ENCODE measurements at places on chromosomes 4 and X.

DNA sequence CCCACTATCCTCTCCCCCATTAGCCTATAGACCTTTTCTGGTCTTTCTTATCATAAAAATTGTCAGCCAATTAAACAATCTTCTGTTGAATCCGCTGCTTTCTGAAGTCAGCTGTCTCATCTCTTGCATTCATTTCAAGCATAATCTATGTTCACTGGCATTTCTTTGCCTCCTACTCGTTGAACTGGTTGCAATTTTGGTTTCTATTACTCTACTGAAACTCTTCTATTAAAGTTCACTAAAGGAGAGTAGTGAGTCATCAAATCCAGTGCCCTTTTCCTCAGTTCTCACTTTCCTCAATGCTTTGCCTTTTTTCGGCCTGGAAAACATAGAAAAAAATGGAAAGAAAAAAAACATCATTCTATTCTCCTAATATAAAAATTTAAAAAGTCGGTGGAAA is 23.9 kb upstream of the CXCL13 start:
- DNase-seq, result no peak

- no peak for DNase-seq
Observed at GRCh38 chr4:128322986-128323385, 35.4 kb upstream of the PGRMC2 start.

DNA sequence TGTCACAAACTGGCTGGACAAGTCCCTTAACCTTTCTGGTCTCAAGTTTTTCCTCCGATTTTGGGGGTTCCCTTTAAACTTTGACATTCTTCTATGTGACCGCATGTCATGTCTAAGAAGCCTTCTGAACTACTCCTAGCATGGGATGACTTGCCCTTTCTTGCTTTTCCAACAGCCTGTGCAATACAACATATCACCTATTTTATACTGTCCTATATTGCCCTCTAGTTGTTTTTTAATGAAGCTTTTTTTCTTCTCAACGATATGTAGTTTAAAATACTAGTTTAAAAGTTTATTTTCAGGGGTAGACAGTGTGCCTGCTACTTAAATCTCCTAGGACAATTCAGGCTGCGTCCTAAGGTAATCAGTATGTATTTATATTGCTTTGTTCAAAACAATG is 1.0 kb upstream of the IGBP1 start:
- DNase-seq, result no peak

DNA sequence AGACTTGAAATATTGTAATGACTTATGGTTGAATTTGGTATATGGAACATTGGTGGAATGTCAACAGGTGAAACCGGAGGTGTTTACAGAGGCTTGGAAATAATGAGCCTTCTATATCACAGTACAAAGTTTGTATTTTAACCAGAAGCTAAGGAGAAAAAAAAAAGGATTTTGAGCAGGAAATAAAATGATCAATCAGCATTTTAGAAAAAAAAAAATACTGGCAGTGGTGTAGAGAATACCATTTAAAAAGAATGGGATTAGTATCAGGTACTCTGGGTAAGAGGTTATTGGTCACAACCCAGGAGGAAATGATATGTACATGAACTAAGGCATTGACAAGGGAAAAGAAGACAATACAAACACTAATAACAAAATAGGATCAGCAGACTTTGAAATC is 587.1 kb upstream of the HTR2C start:
- DNase-seq, result no peak

- DNase-seq, result no peak
Observed at GRCh38 chrX:108059801-108060200, 14.9 kb downstream of the VSIG1 start.

DNA sequence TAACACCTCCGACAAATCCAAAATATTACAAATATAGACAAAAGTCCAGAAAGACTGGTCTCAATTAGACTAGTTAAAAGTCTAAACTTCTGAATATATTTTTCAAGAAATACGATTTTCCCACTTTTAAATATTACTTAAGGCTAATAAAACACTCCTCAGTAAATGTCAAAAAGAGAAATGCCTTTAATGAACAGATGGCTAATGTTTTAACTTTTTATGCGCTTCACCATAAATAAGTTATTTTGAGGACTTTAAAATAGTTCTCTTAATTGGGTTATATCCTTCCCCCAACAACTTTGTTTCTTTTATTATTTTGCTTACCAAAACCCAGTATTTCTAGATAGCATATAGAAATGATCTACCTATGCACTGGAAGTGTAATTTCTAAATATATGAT is 201.4 kb downstream of the APBB2 start:
- no peak for DNase-seq

- no peak for DNase-seq
Observed at GRCh38 chr4:13782231-13782630, 154.7 kb upstream of the BOD1L1 start.

- DNase-seq, result no peak
Observed at GRCh38 chr4:80333121-80333520, 2.4 kb upstream of the CFAP299 start.

GRCh38 chr4:8414377-8414776 is 26.1 kb downstream of the ACOX3 start:
- DNase-seq, result no peak

DNA sequence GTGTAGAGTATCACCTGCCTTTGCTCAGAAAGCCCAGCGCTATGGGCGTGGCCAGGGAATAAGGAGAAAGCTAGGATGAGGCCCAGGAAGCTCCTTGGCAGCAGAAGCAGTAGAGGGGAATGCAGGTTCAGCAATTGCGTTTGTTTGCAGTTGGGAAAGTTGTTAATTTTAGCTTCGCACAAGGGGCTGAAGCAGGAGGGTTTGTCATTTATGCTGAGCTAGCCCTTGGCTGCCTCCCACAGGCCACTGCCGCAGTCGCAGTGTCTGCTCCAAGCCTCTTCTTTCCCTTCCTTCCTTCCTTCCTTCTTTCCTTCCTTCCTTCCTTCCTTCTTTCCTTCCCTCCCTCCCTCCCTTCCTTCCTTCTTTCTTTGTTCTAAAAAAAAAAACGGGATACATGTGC is 21.5 kb downstream of the FRMPD3 start:
- DNase-seq, result no peak

DNA sequence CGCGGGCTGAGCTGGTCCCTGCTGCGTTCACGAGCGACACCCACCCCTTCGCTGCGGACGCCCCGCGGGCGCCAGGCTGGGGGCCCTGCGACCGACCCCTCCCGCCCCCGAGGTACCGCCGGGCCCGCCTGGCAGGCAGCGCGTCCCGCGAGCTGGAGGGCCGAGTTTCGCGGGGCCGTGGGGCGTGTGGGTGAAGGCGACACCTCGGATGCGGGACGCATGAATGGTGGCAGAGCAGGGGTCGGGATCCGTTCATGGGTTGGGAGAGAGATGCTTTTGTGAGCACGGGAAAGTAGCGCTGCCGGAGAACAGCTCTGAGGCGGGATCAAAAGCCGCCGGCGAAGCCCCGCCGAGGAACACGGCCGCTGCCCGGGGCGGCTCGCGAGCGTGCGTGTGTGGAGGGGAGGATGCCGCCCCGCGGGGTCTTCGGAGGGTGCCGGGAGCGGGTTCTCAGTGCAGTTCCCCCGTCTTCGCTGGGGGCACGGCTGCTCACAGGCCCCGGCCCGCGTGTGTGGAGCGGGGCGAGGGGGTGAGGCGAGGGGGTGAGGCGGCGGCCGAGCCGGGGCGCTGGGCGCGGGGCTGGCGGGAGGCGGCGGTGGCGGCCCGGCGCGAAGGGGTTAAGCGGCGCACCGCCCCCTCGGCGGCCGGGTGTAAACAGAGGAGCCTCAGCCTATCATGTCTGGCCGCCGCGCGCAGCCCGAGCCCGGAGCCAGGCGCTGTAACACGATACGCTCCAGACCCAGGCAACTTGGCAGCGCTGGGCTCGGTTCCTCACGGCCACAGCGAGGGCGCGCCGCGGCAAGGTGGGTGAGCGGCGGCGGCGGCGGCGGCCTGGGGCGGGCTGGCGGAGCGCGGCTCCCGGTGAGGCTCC is 205.3 kb downstream of the TENM3 start:
- no peak for DNase-seq

DNA sequence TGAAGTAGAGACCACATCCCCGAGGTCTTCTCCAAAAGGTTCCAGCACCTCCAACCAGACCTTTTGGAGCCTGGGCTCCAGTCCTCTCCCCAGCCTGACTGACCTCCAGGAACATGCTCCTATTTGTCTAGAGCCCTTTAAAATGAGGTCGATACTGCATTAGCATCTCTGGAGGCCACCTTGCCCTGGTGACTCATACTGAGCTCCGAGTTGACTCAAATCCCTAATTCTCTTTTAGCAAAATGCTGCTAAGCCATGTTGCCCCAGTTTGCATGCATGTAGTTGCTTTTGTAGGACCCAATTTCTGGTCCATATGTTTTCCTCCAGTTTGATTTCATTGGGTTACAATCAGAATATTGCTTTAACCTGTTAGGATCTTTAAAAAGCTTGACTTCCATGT is 43.5 kb upstream of the CITED1 start:
- no peak for DNase-seq

- DNase-seq, result no peak
Observed at GRCh38 chrX:53440101-53440500, 5.9 kb upstream of the HSD17B10 start.

GRCh38 chr4:138400066-138400465 is 157.9 kb upstream of the SLC7A11 start:
- DNase-seq, result no peak

DNA sequence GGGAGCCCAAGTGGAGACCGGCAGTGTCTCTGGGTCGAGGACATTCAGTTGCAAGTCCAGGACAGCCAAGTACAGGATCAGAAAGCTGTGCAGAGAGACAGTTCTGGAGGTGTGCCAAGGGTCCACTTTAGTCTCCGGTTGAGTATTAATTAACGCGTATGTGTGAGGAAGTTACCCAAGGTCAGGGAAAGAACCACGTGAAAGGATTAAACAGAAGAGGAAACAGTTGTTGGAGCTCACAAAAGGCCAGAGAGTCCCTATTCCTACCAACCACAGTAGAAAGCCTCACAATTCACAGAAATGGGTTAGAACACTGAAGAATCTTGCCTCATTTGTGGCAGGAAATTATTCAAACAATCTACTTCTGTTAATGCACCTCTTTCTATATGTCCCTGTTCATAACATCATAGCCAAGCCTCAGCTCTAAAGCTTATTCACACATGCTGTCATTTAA is 17.9 kb upstream of the NSUN7 start:
- DNase-seq, result no peak

DNA sequence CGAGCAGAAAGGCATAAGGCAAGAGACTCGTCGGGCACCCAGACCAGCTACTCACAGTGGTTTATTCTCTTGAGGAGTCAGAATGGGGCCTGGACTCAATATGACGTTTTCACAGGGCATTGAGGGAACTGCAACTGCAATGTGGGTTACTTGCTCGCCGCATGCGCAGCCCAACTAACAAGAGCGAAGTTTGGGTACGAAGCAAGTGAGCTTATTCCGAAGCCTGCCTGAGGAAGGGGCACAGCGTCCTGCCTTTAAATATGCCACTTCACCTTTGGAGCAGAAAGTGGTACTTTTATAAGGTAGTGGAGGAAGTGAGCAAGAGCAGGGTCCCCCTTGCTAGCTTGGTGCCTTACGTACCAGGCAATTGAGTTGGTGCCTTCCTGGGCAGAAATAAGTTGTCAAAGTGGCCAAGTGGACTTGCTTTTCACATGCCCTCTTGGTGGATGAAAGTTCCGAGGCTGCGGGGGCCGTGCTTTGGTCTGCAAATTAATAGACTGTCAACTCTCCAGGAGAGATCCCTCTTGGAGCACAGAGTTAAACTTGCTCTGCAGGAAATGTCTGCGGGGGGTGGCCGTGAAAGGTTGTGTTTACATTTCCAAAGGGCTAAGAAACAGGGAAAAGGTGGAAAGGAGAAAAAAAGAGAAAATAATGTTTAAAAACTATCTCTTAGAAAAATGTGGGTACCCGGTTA is 480.4 kb downstream of the TRIML1 start:
- no peak for DNase-seq

DNA sequence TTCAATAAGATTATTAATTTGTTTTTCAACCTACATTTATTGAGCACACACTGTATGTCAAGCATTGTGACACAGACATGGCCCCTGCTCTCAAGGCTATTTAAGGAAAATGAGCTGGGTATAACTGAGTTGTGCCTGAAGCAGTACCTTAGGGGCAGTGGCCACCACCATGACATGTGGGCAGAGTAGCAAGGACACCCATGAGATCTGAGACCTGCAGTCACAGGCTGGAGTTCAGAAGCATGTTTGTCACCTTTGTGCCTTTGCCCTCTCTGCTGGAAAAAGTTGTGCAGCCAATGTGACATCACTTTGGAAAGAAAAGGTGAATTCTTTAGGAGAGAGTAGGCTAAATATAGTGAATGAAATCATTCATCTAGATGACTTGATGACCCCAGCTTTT is 501.3 kb downstream of the BCOR start:
- DNase-seq, result no peak

- no peak for DNase-seq
Observed at GRCh38 chr4:146916479-146917076, 29.1 kb downstream of the TTC29 start.

DNA sequence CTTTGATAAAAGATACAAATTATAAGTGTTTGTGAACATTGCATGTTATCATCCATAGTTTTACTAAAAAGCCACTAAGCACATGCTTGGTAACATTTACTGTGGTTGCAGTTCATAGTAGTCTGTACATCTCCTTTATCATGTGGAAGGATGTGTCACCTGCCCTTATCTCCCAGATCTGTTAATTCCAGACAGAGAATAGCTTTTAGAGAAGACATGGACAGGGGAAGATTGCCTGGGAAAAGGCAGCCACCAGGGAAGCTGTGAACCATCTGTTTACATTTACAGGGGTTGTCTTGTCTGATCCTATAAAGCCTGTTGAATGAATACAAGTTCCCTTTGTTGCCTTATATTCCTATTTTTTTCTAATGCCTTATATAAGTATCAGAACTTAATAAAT is 396.0 kb downstream of the FAT4 start:
- no peak for DNase-seq

DNA sequence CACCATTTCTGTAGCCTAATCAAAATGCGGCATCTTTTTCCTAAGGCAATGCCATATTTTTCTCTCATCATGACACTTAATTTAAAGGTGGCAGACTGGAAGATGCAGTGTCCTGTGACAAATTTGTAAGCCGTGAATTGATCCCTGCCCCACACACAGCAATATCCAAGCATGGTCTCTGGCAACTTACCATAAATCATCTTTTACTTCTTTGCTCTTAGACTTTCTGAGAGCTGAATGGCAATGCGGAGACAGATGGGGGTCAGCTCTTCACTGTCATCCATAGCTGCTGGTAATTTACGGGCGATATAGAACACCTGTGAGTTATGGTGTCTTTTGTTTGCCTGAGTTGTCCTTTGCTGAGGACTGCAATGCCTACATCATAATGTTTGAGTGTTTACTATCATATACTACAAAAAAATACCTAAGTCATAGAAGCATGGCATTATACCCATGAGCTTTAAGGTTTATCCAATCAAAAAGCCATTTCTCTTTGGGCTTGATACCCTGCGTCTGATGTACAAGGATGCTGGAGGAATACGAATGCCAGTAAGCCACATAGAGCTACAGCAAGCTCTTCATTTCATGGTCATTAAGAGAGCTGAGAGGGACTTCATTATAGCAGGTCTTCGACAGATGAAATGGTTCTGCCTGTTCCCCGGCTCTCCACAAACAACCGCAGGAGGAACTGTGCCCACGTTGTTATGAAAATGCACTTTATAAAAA is 148.1 kb downstream of the TRIML1 start:
- no peak for DNase-seq

- DNase-seq, result no peak
Observed at GRCh38 chrX:30702736-30703135, 49.5 kb downstream of the GK start.

All from memory B cell (primary cell).